ENCODE measurements at places on chromosomes 5 and 9.

- DNase-seq, result no peak
These were observed 57.6 kb downstream of the OTULIN start for GRCh38 chr5:14721990-14722656.

DNA sequence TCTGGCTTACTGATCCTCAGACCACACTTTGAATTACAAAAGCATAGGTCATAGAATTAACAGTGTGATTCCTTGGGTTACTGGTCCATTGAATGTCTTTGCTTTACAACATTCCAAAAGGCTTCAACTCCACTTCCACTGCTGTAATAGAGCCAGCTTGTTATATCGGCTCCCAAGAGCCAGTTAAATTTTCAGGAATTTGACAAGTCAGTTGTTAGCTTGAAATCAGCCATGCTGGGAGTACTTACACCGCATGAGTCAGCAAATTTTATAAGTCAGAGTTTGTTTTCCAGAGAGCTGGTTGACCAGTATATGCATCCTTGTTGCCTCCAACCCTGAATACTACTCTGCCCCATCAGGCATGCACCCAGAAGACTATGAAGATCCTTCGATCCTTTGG lies 73.1 kb downstream of the FOXB2 start:
- DNase-seq, result no peak

DNA sequence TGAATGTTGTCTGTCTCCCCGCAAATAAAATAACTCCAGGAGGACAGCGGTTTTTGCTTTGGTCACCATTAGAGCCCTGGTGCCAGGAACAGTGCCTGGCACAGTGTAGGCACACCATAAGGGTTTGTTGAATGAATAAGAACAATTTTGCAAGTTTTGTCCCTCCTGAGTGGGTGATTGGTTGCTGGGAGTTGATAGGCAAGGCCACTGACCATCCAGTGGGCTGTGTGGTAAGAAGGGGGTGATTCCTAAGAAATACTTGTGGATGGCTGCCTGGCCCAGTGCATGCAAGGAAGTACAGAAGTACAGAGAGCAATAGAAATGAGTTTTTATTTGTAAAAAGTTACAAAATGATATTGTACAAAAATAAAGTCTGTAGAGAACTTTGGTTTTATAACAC lies 27.5 kb downstream of the GDNF start:
- no peak for DNase-seq

DNA sequence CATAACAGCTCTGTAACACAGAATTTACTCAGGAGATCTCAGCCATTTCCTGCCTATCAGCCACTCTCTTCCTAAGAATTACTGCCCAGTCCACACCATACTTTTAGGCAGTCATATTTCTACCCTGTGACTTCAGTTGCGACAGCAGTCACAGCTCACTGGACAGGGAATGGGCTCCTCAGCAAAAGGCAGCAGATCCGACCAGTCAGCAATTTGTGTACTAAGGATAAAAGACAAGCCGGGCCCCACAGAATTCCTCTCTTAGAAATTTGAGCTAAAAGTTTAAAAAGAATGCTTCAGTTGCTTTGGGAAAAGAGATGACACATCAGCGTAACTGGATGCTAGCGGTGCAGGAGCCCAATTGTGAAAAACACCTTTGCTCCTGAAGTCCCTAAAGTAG lies 172.1 kb downstream of the ENC1 start:
- DNase-seq, result no peak

- peak; percentile 70 for DNase-seq
These were observed 42.1 kb upstream of the GPR21 start for GRCh38 chr9:122991370-122991830.

DNA sequence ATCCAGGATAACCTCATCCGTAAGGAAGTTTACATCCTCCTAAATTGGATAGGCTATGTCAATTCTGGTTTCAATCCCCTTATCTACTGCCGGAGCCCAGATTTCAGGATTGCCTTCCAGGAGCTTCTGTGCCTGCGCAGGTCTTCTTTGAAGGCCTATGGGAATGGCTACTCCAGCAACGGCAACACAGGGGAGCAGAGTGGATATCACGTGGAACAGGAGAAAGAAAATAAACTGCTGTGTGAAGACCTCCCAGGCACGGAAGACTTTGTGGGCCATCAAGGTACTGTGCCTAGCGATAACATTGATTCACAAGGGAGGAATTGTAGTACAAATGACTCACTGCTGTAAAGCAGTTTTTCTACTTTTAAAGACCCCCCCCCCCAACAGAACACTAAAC lies 1.3 kb downstream of the ADRB2 start:
- no peak for DNase-seq

DNA sequence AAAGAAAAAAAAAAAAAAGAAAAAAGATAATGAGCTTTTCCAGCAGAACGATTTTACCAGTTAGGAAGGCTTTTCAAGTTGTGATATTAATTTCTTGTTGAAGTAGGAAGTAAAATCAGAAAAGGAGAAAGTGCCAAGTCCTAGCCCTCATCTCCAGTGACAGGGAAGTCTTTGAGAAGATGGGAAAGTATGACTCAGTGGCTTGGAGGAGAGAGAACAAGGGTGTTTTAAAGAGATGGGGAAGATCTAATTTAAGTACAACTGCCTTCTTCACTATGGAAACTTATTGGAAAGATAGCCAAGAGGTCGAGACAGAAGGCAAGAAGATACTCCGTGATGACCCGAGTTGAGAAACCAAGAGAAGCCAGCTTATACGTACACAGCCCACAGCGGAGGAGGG lies 22.6 kb downstream of the FGF1 start:
- DNase-seq, result no peak
